HAP-1 (cell line): ENCODE measurements at places on chromosomes 2 and 18.

DNA sequence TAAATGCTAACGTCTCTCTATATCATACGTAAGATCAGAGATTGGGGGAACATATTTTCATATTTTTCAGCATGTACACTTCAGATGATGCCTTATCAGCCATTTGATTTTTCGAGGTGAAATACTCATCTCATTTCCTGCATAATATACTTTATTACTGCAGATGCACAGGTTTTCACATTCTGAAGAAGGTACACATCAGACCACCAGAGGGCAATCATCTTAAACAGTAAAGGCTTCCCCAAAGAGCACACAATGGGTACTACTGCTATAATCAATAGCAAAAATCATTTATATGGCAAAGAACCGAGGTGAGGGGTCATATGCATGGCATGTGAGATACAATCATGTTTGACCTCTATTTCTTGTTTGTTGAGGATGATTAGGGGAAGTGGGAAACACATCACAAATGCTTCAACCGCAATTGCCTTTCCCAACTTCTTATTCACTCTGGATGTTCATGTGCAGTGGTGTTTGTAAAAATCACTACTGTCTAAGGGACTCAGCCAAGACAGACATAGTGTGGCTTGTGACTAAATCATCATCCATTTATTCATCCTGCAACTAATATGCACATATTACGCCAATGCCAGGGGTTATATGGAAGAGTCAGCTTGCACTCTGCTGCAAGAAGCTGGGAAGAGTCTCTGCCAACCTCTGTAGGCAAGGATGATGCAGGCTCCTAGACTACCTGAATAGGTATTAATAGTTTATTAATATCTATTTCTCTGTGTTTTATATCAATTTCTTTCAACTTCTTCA lies 118.7 kb downstream of the EPB41L3 start:
- peak; percentile 35 for DNase-seq

GRCh38 chr2:239178954-239179353 lies 221.9 kb downstream of the HDAC4 start:
- DNase-seq: no peak

DNA sequence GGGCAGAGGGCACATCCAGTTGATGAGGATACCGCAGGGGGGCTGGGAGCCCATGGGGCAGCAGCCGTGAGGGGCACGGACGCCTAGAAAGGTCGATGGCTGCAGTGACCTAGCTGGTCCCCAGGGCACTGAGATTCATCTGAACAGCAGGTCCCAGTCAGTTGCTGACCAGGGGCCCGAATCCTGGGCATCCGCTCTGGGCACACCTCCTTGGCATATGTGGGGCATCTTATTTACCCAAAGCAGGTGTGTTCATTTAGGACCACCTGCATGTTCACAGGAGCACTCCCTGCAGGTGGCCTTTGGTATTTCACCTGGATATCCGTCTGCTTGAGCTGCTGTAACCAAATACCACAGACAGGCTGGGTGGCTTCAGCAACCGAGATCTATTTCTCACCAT lies 72.0 kb upstream of the ODC1 start:
- no peak for DNase-seq

GRCh38 chr2:241541564-241542277 lies 16.8 kb upstream of the BOK start:
- no peak for DNase-seq

- no peak for DNase-seq
Measured at GRCh38 chr2:207387001-207387571, 142.7 kb upstream of the CREB1 start.

DNA sequence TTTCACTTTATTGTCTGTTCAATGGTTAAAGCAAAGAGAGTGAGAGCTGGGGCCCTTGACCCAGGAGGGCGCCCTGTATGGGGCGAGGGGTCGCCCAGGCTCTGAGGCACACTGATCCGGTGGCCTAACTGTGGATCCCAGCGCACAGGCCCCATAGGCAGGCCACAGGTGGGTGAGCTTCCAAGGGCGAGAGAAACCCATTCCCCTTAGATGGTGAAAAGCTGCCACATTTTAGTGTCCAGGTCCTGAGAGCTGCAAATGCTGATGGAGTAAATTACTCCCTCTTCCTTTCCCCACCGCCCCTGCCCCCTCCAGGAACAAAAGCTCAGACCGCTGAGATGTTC lies 5.9 kb upstream of the DLX2 start:
- DNase-seq: no peak

- DNase-seq: no peak
Measured at GRCh38 chr2:47531378-47532042, 128.6 kb downstream of the MSH2 start.

DNA sequence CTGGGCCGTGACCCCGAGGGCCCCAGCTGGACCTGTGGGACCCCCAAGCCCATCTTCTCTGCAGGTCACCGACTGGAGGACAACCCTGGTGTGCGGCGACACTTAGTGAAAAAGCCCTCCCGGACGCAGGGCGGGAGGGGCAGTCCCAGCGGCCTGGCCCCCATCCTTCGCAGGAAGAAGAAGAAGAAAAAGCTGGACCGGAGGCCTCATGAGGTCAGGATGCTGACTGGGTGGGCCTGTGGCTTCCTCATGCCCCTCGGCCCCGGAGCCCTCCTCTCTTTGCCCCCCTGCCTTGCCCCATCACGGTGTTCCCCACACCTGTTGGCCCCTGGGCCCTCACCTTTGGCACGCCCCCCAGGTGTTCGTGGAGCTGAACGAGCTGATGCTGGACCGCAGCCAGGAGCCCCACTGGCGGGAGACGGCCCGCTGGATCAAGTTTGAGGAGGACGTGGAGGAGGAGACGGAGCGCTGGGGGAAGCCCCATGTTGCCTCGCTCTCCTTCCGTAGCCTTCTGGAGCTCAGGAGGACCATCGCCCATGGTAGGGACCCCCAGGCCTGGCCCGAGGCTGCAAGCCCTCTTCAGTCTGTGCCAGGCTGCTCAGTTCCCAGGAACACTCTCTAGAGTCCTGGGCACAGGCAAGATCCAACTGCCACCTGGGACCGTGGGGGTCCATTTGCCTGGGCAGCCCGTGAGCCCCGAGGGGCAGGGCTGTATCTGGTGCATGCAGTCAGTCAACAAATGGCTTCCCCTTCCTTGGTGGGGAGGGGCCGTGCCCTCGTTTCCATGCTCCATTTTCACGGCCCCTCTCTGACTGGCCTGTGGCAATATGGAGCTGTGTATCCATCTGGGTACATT lies 4.7 kb downstream of the SLC4A3 start:
- peak; percentile 10 for DNase-seq

- no peak for DNase-seq
Measured at GRCh38 chr2:56666777-56667176, 483.0 kb downstream of the CCDC85A start.

DNA sequence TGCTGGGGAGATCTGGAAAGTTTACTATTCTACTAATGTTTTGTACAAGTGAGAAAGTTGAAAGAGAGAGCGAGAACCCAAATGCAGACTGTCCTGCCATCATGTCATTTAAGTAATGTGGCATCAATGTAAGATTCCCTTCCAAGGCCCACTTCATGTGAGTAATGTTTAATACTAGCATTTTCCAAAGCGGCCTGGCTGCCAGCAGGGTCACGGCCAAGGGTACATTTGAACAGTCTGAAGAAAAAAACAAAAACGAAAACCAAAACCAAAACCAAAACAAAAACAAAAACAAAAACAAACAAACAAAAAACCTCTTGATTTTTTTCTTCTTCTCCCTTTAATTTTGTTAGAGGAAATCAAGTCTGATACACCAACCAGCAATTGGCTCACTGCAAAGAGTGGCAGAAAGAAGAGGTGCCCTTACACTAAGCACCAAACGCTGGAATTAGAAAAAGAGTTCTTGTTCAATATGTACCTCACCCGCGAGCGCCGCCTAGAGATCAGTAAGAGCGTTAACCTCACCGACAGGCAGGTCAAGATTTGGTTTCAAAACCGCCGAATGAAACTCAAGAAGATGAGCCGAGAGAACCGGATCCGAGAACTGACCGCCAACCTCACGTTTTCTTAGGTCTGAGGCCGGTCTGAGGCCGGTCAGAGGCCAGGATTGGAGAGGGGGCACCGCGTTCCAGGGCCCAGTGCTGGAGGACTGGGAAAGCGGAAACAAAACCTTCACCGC lies 2.2 kb downstream of the HOXD10 start:
- DNase-seq: peak; percentile 75

GRCh38 chr2:70091816-70092215 lies 4.5 kb downstream of the PCBP1 start:
- DNase-seq: no peak

GRCh38 chr2:190405995-190406394 lies 2.2 kb upstream of the MFSD6 start:
- no peak for DNase-seq

- DNase-seq: no peak
Measured at GRCh38 chr2:86216575-86217555, 17.6 kb downstream of the MRPL35 start.

- no peak for DNase-seq
Measured at GRCh38 chr2:118835746-118836410, 11.6 kb downstream of the EN1 start.

- peak; percentile 77 for DNase-seq
Measured at GRCh38 chr2:75787532-75788132, 76.9 kb upstream of the GCFC2 start.
